ENCODE measurements at places on chromosomes 6 and 20.

DNA sequence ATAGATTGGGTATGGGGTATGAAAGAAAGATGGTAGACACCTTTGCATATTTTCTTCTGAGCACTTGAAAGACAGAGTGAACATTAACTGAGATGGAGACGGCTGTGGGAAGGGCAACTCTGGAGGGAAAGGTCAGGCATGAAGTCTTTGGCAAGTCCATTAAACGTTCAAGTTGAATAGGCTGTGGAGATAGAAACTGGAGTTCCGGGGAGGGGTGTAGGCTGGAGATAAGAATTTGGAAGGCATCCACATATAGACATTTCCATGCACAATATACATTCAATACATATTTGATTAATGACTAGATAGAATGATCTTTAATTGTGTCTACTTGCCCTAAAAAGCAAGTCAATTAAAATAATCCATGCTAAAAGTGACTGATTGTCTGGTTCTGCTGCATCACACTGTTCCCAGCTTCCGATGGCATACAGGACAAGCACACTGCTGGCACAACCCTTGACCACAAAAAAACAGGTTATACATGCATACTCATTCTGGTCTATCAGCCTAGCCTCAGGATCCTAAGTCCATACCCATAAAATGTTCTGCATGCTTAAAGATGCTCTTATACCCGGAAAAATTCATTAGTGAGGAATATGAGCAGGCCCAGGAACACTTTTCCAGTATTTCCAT is 1.9 kb upstream of the MYLK4 start:
- DNase-seq: no peak

DNA sequence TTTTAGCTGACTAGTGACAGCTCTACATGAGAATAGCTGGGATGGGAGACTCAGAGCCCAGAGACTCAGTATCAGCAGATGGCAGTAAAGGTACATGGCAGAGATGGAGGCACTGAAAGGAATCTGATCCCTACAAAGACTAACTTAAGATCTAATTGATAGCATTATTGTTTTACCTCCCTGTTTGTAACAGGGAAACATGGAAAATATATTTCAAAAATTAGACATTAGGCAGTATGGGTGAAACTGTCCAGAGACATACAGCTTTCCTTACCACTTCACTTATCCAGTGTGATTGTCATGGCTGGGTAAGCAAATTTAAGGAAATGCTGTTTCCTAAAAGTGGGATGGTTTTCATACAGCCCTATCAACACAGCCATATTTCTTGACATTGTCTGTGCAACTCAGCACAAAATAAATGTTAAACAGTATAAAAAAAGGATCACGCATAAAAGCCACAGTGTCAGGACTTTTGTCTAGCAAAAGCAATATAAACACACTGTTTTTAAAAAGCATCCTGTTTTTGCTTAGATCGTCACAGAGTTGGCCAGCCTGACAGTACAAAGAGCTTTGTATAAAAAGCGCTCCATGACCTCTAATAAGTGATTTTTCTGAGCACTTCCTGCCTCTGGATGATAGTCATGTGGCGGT is 376.9 kb downstream of the PHF3 start:
- no peak for DNase-seq

DNA sequence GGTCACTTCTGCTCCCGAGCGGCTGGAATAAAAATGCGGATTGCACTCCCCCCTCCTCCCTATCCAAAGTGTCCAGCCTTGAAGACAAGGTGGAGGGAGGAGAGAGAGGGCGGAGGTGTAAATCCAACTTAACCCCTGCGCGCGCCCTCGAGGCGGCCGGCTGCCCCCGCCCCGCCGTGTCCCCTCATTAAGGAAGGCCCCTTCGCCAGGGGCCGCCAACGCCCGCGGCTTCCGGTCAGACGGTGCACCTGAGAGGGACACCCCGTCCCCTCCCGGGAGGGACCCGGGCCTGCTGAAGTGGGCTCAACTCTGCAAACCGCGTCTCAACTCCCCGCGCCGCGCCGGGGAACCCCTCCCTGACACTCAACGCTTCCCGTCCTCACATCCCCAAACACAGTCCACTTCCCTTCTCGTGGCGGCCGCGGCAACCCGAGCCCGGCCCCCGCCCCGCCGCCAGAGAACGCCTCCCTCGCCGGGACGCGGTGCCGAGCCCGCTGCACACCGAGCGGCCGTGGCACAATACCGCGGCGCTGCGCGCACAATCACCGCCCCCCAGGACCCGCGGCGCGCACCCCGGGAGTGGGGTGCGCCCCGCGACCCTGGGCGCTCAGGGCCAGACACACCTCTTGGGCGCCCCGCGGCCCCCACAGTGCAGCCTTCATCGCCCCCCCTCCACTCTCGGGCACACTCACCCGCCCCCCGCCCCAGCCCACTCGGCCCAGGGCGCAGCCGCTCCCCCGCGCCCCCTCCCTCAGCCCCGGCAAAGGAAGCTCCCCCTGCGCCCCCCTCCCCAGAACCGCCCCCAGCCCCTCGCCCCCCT is 102.5 kb downstream of the NOL4L start:
- no peak for DNase-seq

DNA sequence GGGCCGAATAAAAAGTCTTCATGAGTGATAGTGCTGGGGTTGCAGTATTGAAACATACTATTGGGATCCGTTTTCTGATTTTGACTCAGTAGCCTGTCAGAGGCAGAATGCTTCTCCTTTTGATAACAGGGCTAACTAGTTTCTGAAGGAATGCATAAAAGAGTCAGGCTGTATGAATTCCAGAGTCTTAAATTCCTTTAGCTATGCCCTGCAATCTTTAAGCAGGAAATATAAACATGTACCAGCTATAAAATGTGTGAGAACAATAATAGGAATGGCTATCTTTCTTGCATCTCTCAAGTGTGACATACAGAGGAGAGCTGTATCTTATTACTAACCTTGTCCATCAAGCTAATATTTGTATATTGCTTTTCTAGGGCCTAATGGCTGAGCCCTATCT is 917.1 kb downstream of the KIF16B start:
- DNase-seq: no peak

GRCh38 chr20:46682063-46682821 is 7.0 kb downstream of the TP53RK start:
- no peak for DNase-seq

DNA sequence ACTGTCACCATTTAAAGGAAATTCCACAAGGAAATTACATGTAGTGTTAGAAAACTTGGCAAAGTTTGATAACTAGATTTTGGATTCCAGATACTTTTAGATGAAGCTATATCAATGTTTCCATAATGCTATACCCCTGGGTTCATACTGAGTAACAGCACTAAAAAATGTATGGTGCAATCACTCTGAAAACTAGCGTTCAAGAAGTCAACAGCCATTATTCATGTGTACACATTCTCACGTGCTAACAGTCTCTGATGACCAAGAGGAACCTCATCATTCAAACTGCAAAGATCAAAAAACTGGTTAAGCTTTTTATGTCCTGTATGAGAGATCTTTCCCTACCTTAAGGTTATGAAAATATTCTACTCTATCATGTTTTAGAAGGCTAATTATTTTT is 197.6 kb downstream of the GMDS start:
- no peak for DNase-seq

DNA sequence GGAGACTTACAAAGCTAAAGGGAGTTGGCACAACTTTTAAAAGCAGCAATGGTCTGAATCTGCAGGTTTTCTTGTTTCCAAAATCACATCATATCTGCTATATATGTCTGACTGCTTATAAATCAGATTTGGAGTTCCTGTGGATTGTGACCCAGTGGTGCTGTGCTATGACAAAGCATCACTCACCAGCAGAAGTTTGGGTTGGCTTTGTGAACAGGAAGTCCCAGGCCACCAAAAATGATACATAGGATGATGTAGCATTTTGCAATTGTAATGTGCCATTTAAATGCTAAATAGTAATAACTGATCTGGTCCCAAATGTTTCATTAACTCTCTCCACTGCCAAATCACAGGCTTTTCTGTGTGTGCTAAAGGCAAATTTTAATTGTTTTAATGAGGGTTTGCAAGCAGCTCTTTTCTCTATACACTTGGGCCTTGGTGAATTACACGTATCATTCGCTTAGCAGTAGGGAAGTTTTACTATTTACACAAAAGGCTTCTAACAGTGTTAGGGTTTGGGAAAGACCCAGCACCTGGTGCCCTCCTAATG is 60.8 kb downstream of the SYNDIG1 start:
- DNase-seq: no peak

- DNase-seq: no peak
Measured at GRCh38 chr6:44966449-44967092, 361.6 kb upstream of the RUNX2 start.

GRCh38 chr20:37729452-37729851 is 35.6 kb downstream of the CTNNBL1 start:
- DNase-seq: no peak

DNA sequence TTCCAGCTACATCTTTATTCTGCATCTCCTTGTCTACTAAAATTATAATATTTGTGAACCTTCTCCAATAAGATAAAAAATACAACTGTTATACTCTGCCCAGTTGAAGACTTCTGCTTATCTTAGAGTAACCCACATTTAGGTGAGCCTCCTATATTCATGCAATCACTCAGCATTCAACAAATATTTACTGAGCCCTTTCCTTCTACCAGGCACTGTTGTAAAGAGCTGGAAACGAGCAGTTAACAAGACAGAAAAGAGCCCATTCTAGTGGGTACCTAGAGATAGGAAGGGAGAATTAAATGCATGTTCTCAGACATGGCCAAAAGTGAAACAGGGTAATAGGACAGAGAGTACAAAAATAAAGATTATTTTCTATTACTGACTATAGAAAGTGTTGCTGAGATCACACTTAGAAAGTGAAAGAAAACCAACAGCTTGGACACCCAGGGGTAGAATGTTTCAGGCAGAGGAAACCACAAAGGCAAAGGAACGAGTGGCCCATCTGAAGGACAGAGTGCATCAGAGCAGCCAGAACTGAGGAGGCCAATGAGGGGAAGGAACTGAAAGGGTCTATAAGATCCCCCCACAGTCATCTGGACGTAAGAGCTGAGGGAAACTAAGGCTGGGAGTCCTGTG is 50.8 kb upstream of the SMLR1 start:
- DNase-seq: no peak

GRCh38 chr6:35088281-35089215 is 52.6 kb downstream of the TCP11 start:
- DNase-seq: no peak

- no peak for DNase-seq
Measured at GRCh38 chr20:6595704-6596103, 171.8 kb upstream of the BMP2 start.

DNA sequence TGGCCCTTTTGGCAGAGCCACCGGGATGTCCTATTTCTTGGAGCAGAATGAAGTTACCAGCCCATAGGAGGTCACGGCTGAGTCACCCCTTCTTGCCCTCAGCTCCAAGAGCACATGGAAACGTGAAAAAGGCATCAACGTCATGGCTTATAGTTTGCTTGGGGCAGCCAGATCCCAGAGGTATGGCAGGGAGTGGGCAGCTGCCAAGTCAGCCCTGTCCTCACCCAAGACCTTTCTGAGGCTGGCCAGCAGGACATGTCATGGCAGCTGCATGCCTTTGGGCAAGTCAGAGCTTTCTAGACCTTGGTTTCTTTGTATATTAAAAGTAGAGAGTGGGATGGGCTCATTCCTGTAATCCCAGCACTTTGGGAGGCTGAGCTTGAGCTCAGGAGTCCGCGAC is 8.2 kb upstream of the MDFI start:
- no peak for DNase-seq

DNA sequence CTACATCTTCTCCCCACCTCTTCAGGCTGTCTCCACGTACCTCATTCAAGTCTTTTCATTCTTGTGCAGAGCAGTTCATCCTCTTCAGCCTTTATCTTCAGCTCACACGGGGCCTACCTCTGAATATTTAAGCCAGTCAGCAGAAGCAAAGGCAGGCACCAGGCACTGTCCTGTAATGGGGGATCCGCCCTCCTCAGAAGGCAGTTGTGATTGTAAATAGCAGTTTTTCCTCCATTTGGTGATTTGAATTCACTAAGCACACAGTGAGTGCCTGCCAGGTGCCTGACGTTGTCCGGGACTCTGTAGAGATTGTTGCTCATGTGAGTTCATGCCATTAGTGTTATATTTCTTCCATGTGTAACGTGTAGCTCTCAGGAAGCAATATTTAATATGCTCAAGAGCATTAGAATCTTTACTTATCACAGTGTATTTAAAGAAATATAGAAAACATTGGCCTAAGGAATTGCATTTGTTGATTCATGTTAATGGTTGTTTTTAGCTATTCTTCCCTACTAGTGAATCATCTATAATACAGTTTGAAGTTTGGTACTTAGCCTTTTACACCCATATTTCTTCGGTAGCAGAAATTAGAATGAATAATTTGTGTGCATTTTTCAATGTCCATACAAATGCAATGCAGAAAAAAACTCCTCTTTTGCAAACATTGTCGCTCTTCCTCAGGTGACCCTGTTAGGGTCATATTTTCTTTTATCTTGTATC is 17.9 kb downstream of the BPHL start:
- DNase-seq: no peak

DNA sequence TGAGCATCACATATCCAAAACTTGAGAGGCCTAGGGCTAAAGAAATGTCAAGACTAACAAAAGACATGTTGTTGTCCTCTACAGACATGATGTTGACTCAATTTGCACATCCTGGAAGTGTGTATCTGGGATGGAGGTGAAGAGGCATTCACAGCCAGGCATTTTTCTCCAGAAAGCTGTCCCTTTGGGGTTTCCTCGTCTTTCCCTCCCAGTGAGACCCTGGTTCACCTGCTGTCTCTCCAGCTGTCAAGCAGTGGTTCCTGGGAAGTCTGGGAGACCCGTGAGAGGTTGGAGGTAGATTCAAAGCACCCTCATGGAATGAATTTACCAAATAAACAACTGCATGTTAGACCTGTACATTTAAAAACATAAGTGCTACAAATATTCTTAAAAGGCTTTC is 32.1 kb downstream of the BACH2 start:
- DNase-seq: no peak

DNA sequence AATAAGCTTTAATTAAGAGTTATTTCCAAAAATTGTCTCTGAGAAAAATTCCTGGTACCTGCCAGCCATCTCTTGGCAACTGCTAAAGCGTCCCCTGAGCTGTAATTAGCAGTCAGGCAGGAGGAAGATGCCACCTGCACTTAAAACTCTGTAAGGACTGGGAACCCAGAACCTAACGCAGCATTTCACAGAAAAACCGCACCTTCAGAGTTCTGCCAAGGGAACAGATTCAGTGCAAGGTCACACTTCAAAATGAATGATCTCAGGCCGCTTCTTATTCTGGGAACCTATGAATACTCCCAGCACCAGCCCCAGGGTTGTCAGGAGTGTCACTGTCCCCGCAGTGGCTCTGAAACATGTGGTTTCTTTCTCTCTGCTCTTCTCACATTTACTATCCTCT is 36.7 kb downstream of the INSM1 start:
- DNase-seq: no peak

DNA sequence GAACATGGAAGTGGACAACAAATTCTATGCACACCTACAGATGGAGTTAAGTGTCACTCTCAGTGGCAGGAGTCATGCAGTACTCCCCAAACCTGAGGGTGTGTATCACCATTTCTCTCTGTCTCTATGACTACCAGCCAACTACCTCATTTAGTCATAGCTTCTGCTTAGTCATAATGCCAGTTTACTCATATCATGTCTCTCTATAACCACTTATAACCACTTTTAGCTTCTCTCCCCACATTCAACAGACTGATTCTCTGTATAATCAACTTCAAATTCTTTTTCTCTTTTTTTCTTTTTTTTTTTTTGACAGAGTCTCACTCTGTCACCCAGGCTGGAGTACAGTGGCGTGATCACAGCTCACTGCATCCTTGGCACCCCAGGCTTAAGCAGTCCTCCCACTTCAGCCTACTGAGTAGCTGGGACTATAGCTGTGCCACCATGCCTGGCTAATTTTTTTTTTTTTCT is 13.8 kb upstream of the GTF3C6 start:
- DNase-seq: no peak

Measured in naive thymus-derived CD4-positive, alpha-beta T cell (primary cell).